ENCODE measurements at places on chromosomes 11 and 22.

DNA sequence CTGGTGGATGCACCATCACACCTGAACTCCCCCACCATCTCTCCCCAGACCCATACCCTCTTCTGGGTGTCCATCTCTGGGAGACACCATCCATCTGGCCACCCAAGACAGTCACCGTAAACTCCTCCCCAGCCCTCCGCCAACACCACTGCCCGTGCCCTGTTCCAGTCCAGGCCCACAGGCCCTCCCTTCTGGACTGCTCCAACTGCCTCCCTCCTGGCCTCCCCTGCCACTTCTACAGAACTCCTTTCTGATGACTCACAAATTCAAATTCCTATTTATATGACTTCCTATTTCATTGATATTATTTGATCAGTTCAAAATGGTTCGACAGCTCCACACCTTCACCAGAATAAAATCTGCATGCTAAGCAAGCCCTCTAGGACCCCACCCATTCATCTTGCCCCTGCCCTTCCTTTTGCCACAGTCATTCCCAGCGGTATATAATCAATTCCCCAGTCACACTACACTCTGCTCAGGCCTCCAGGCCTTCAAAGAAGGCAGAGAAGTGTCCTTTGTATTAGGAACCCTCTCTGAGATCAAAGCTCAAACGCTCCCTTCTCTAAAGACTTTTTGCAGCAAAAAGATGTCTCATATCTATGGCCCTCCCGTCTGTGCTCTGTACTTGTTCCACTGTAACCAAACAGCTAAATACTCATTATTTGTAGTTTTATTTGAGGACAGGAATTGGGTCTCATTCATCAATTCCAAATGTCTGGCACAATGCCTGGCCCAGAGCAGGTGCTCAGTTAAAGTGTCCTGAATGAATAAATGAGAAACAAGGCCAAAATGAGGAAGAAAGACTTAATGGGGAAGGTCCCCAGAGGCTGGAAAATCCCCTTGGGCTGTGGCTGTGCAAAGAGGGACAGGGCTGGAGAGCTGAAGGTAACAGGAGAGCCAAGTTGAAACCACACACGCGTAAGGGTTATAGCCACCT is 29.0 kb downstream of the MYH9 start:
- DNase-seq: peak; percentile 69

GRCh38 chr11:17208257-17208999 is 642 bp upstream of the PIK3C2A start:
- peak; percentile 84 for DNase-seq

GRCh38 chr11:16252373-16252772 is 104.0 kb downstream of the SOX6 start:
- no peak for DNase-seq

DNA sequence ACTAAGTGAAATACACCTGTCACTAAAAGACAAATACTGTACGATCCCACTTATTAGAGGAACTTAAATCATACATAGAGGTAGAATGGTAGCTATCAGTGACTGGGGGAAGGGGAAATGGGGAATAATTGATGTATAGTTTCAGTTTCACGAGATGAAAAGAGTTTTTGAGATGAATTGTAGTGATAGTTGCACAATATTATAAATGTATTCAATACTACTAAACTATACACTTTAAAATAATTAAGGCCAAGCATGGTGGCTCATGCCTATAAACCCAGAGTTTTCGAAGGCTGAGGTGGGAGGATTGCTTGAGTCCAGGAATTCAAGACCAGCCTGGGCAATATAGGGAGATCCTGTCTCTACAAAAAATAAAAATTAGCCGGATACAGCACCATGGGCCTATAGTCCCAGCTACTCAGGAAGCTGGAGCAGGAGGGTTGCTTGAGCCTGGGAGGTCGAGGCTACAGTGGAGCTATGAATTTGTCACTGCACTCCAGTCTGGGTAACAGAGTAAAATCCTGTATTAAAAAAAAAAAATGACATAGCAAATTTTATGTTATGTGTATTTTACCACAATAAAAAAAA is 40.4 kb downstream of the SERPIND1 start:
- no peak for DNase-seq

GRCh38 chr22:40452730-40453487 is 82.5 kb downstream of the SGSM3 start:
- no peak for DNase-seq

DNA sequence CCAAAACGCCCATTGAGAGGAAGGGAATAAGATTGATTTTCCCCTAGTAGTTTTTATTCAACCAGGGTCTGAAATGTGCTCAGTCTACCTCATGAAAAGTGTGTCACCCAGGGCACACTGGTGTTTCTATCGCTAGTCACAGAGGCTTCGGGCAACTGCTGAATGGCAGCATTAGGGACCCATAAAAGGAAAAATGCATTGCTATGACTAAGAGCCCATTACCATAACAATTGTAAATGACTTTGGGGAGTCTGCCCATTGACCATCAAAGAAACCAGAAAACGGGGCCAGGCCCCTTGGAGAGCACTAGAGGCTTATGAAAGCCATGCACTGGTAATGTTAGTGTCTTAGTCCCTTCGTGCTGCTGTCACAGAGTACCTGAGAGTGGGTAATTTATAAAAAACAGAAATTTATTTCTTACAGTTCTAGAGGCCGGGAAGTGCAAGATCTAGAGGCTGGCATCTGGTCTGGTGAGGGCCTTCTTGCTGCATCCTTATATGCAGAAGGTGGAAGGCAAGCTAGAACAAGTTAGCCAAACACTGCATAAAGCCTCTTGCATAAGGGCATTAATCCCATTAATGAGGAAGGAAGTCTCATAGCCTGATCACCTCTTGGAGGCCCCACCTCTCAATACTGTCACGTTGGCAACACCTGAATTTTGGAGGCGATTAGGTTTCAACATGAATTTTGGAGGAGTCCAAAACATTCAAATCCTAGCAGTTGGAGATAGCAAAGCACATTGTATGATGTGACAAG is 306.7 kb downstream of the ST3GAL4 start:
- DNase-seq: no peak

- no peak for DNase-seq
Observed at GRCh38 chr22:49016909-49017481, 810.7 kb downstream of the BRD1 start.

- peak; percentile 64 for DNase-seq
Observed at GRCh38 chr11:83006877-83007330, 64.8 kb downstream of the RAB30 start.

DNA sequence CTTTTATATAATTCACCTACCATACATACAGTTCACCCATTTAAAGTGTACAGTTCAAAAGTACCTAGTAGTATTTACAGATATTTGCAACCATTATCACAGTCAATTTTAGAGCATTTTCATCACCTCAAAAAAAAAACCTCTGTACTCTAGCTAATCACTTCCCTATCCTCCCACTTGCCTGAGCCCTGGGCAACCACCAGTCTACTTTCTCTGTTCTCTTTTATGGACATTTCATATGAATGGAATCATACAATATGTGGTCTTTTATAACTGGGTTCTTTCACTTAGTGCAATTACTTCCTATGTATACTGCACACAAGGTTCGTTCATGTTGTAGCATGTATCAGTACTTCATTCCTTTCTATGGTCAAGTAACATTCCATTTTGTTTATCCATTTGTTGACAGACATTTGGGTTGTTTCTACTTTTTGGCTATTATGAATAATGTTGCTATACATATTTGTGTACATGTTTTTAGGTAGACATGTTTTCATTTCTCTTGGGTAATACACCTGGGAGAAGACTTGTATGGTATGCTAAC is 17.8 kb upstream of the NEU3 start:
- DNase-seq: no peak

DNA sequence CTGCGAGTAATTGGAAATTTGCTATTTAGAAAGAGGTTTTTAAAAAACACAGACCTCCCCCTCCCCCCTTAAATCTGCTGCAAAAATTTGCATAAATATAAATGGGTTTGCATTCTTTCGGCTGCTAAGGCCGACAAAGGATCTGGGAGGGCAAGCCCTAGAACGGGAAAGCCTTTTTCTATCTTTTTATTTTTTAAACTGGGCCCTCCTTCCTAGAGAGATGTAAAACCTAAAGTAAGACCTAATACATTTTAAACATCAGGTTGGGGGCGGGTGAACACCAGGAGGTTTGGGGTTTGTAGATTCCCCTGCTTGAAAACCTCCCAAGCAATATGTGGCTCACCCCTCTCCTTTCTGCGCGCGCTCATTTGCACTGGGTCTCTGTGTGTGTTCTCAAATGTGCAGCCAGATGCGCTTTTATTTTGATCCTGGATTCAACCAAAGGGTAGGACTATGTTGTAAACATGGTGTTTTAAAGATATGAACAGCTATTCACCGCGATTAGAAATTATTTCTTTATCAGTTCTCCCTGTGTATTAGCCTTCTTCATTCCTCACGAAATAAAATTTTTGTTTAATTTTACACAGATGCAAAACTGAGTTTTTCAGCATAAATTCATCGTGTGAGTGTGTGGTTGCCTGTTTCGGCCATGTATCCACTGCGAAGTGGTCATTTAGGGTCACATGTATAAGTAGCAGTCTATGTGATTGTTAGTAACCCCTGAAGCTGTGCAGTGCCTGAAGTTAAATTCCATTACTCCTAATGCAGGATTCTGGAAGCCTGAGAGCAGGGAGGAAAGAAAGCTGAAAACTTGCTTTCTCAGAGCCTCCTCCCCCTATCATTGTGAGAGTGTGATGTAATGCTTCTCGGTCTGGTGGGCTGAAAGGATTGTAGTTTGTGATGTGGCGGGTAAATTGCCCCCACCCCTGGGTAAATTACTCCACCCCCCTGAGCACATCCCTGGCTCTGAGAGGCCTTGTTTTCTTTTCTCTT is 988 bp downstream of the TNRC6B start:
- DNase-seq: peak; percentile 84

DNA sequence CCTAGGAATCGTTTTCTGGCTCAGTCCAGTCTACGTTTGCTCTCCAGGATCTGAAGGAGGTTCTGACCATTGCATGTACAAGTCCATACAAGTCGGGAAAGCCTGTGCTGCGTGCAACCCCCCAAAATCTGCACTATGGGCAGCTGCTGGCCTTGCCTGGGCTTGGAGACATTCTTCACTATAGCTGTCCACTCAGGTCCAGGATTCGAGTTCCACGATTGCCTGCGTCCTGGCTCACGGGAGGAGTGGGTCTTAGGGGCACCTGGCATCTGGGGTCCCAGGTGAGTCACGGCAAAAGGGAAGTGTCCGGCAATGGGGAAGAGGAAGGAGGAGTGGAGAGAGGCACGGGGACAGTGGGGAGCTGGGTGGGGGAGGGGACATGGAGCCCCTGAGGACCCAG is 563.0 kb downstream of the BRD1 start:
- DNase-seq: no peak

GRCh38 chr22:46697811-46698515 is 40.1 kb downstream of the CERK start:
- no peak for DNase-seq

GRCh38 chr11:79100093-79100910 is 340.5 kb downstream of the TENM4 start:
- DNase-seq: peak; percentile 77

DNA sequence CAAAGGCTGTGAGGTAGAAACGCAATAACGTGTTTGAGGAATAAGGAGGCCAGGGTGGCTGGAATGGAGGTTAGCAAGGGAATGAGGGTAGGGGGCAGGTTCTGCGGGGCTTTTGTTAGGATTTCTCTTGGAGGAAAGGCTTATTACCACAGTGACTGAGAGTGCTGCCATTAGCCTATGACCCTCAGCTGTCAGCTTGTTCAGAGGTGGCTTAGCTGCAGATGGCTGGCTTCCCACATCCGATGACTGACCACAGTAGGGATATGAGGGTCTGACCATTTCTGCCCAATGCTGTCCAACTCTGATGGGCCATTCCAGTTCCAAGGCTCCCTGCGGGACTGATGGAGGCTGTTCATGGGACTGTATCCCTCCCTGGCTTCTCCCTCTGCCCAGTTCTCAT is 181.8 kb downstream of the MIAT start:
- no peak for DNase-seq

DNA sequence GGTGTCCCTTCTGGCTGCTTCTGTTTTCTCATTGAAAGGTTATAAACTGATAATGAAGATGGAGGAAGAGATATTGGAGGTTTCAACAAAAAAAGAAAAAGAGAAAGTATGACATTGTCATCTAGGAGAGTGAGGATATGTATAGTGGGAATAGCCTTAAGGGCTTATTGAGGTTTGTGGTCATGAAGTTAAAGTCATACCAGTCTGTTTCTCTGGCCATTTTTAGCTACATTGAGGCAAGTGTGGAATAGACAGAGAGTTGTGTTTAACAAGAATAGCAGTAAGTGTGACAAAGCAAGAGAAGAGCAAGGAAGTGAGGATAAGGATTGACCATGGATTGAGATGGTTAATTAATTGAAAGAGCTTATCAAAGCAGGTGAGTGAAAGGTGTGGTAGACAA is 110.4 kb downstream of the ELP4 start:
- DNase-seq: no peak

DNA sequence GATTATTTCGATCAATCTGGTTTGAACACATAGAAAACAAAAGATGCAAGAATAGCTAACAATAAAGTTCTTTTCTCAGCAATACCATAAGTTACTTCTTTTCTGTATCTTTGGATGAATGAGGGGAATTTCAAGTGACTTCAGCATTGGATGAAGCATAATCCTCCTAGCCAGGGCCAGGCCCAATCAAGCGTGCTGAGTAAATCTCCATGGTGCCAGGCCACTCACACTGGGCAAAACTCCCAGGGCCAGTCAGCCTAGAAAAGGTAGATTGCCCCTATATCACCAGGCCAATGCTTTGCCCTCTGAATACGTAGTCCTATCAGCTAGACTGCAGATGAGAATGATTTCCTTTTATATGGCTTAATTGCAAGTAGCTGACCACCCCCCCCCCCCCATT is 6.0 kb downstream of the CNTF start:
- DNase-seq: no peak

DNA sequence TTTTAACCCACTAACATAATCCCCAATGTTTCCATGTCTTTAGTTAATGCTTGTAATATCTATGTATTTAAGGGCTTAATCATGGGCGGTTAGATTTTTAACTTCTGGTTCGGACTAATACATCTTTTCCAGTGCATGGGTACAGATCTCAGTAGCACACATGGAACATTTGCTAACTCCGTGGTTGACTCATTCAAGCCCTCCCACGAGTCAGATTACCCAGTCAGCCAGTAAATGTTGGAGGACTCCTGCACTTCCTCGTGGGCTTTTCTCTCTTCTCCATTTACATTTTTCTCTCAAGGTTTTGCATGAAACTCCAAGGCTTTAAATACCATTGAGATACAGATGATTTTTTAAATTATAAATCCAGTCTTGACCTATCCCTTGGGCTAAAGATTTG is 313.9 kb downstream of the ST3GAL4 start:
- DNase-seq: no peak

DNA sequence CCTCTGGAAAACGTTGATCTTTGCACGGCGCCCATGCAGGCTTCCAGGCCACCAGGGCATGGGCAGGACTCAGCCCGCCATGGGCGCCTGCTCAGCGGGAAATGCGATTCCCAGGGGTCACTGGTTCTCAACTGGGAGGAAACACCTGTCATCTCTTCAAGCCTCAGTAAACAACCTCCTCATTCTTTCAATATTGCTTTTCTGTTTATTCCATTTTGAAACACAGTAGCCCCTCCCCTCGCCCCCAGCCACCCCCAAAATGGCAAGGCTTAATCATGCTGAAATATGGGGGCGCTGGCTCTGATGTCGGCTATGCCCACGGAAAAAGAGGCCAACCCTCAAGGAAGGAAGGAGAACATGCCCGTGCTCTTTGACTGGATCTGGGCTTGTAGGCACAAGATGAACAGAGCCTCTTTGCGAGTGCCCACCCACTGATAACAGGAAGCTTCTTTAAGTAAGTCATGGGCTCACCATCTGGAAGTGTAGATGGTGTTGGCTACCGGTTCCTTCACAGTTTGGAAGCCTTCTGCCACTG is 594 bp upstream of the POU2AF1 start:
- no peak for DNase-seq

GRCh38 chr22:22716136-22716665 is 71.8 kb downstream of the GGTLC2 start:
- DNase-seq: no peak
